ENCODE measurements at places on chromosomes 6 and 20.

DNA sequence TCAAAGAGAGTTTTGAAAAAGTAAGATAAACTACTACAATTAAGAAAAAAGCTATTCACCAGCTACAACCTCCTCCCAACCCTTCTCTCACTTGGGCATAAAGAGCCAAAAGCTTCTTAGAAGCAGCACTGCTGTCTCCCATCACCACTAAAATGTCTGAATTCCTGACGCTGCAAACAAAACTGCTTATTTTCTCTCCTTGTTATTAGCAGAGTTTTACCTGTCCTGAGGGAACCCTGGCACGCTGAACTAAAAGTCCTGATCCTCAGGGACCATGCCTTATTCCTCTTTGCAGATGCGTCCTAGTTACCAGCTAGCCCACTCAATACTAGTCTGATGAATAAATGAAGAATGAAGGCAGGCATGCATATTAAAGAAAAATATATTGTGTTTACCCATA is 1.1 kb downstream of the HACE1 start:
- no peak for DNase-seq

DNA sequence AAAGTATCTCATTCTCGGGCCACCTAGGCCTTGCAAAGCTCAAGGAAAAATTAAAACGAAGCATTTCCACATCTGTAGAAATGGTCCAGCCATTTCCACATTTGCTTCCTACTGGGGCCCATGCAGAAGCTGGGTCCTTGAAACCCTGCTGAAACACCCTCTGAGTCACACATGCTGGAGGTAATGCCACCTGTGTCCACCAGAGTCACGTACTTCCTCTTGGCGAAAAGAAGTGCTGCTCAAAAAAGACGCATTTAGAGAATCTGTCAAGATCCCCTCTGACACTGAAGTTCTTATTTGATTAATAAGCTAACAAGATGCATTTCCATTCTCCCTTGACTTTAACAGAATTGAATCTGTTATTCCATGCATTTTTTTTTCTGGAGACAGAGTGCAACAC is 423.2 kb downstream of the PREX1 start:
- DNase-seq, result no peak

DNA sequence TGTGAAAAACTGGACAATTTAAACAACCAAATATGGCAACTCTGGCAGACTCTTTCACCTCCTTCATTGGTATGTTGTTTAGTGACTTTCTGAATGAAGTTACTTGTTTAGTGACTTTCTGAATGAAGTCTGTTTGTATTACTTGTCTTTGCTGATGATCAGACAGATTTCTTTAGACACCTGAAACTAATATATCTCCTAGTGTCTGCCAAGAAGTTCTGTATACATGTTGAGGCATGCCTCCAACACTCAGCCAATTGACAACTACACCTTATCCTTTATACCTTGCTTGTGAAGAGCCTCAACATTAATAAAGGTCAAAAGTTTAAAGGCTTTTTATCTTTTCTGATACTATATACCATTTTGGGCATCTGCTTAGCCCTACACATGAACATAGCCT is 725.4 kb upstream of the EPHA7 start:
- DNase-seq, result no peak

DNA sequence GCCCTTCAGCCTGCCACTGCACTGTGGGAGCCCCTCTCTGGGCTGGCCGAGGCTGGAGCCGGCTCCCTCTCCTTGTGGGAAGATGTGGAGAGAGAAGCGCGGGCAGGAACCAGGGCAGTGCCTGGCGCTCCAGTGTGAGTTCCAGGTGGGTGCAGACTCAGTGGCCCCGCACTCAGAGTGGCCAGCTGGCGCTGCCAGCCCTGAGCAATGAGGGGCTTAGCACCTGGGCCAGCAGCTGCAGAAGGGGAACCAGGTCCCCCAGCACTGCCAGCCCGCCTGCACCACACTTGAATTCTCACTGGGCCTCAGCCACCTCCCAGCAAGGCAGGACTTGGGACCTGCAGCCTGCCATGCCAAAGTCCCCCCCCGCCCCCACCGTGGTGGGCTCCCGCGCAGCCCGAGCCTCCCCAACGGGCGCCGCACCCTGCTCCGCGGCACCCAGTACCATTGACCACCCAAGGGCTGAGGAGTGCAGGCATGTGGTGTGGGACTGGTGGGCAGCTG is 205.9 kb downstream of the CLVS2 start:
- DNase-seq, result no peak

- DNase-seq, result no peak
These were observed 49.5 kb downstream of the SRC start for GRCh38 chr20:37395410-37395797.

- no peak for DNase-seq
These were observed 50.8 kb downstream of the SPTLC3 start for GRCh38 chr20:13059398-13060136.

DNA sequence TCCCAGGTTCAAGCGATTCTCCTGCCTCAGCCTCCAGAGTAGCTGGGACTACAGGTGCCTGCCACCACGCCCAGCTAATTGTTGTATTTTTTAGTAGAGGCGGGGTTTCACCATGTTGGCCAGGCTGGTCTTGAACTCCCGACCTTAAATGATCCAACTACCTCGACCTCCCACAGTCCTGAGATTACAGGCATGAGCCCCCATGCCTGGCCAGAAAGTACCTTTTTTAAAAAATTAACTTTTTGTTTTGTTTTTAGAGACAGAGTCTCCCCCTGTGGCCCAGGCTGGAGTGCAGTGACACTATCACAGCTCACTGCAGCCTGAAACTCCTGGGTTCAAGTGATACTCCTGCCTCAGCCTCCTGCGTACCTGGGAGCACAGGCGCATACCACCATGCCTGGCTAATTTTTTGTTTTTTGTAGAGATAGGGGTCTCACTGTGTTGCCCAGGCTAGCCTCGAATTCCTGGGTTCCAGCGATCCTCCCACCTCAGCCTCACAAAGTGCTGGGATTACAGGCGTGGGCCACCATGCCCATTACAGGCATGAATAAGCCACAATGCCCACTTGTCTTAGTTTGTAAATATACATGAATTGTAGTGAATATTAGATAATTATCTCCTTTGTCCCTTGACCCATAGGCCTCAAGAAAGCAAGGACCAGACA is 17.4 kb upstream of the EEF1A1 start:
- DNase-seq, result no peak

DNA sequence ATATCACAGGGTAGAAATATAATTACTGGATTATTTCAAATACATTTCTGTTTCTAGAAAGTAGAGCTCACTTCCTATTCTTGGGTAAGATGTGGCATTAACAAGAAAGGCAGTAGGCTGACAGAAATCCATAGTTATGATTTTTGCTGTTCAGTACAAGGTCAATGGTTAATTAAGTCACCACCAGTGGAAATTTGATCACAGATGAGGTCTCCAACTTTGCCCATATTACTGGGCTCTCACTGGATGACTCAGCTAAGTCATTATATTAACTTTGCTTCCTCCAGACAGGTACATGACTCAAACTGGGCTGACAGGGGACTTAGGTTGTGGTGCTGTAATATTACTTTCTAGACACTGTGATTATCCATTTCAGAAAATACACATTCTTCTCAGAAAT is 212.4 kb downstream of the GRIK2 start:
- no peak for DNase-seq

- DNase-seq, result no peak
These were observed 70.2 kb upstream of the TMEM170B start for GRCh38 chr6:11467364-11467763.

DNA sequence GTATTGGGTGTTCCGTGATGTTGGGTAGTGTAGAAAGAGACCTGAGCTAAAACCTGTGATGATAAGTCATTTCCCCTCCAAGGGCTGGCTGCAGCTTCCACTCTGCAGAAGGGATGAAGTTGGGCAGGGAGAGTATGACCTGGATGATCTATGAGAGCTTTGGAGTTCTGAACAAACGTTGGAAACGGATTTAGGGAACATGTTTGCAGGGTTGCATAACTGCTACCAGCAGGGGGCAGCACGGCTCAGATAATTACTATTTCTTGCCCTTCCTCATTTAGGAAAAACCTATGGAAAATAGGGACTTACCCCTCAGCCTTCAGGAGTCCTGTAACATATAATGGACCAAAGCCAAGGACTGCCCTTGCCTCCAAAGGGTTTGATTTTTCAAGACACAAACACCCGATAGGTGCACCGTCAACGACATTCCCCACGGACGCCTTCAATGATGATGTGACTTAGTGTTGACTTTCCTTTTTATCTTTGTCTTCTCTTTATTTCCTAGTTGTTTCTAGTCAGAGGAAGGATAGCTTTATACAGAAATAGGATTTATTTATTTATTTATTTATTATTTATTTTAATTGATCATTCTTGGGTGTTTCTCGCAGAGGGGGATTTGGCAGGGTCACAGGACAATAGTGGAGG is 164.9 kb upstream of the SASH1 start:
- DNase-seq, result no peak

GRCh38 chr6:91824331-91824730 is 1237.5 kb upstream of the MAP3K7 start:
- DNase-seq, result no peak

GRCh38 chr6:66186756-66187155 is 479.7 kb upstream of the EYS start:
- no peak for DNase-seq

- no peak for DNase-seq
These were observed 191.4 kb upstream of the ZFP64 start for GRCh38 chr20:52382933-52383332.

DNA sequence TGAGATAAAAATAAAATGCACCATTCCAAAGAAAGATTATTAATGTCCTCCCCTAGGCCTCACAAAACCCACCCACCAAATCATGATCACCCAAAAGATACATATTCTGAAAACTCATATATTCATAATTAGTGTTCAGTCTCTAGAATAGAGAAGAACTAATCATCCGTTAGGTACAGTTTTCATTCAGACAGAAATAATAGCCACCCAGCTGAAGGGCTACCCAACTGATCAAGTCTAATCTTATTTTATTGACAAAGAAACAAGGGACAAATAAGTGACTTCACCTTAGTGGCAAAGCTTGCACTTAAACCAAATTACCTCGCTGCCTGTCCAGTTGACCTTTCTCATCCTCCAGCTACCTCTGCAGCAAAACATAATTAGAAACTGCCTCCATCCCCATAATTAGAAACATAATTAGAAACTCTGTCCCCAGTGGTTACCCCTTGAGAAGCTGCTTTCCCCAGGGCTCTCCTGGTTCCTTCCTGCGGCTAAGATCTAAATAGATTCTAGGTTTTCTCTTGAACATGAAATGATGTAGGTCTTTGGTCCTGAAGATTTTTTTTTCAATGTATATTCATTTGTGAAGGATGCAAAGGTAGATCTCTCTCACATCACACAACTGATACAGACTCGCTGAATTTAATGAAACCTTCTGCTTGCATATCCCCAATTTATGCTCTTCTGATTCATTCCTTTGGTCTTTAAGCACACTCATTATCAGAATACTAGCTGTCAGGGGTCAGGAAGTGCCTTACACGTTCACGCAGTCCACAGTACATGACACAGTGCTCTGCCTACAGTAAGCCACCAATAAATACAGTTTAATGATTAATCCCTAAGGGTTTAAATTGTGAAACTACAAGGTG is 46.3 kb downstream of the HBS1L start:
- no peak for DNase-seq

- no peak for DNase-seq
These were observed 26.6 kb downstream of the NCOA6 start for GRCh38 chr20:34798871-34799270.

- DNase-seq, result no peak
These were observed 164.8 kb upstream of the QKI start for GRCh38 chr6:163249651-163250101.

- DNase-seq, result no peak
These were observed 280.2 kb upstream of the FOXQ1 start for GRCh38 chr6:1031720-1032119.

DNA sequence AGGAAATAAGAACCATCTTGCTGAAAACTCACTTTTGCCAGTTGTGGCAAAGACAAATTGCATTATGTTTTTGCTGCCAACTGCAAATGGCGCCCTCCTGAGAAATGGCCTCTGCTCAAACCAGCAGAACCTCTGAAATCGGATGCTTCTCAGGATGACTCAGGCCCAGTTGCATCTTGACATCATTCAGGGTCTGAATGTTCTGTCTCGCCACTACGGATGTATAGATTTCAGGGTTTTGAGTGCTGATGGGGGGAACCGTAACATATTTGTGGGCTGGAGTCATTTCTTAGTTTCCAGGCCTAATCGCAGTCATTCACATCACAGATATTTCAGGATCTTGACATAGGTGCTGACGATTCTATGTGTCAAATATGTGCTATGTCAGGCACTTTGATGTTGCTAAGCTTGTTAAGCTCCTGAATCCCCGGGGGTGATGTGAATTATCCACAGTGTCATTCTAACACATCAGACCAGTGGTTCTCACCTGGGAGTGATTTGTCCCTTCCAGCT is 207.1 kb downstream of the NFATC2 start:
- DNase-seq, result no peak

- DNase-seq, result no peak
These were observed 40.3 kb downstream of the IL22RA2 start for GRCh38 chr6:137133122-137133521.

- no peak for DNase-seq
These were observed 173.5 kb upstream of the IRAK1BP1 start for GRCh38 chr6:78693835-78694234.

- no peak for DNase-seq
These were observed 6.0 kb downstream of the C2 start for GRCh38 chr6:31933537-31933936.

DNA sequence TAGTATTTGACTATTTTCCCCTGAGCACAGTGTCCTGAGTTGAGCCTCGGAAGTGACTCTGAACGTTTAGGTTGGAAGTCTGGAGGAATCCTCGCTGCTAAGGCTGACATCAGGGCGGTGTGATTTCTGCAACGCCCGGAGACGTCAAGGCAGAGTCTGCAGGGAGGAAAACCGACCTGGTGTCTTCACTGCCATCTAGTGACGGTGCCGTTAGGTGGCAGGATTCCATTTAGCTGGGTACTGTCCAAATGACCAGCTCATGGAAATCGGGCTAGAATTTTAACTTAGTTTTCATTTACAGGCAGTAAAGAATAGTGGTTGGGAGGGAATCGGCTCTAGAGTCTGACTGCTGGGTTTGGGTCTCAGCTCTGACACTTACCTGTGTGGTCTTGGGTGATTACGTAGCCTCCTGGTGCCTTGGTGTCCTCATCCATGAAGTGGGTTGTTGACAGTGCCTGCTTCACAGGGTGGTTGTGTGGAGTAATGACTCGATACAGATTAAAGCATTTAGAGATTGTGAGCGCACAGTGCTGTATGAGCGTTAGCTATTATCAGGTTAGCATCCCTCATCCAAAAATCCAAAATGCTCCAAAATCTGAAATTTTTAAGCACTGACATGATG is 35.0 kb downstream of the FOXF2 start:
- DNase-seq, result no peak

GRCh38 chr6:125868252-125868651 is 77.5 kb downstream of the NCOA7 start:
- no peak for DNase-seq

Data from effector CD8-positive, alpha-beta T cell (primary cell).